SJSA1 (cell line): ENCODE measurements at places on chromosomes 1 and 21. TPM values are rescaled to one million over a fixed set of nuclear protein-coding genes. Genes with fewer than 3 reads are reported as not detected.

The TAS1R2 gene
- not detected in 2 replicates for total RNA-seq

The PARK7 gene
- 436 and 479 TPM in 2 replicates for total RNA-seq

The LIN9 gene
- total RNA-seq = 12.1 and 17.7 TPM in 2 replicates

The VTCN1 gene
- not detected in 2 replicates for total RNA-seq
